Neural progenitor cell (in vitro differentiated cells): ENCODE measurements at places on chromosomes 2 and 18.

DNA sequence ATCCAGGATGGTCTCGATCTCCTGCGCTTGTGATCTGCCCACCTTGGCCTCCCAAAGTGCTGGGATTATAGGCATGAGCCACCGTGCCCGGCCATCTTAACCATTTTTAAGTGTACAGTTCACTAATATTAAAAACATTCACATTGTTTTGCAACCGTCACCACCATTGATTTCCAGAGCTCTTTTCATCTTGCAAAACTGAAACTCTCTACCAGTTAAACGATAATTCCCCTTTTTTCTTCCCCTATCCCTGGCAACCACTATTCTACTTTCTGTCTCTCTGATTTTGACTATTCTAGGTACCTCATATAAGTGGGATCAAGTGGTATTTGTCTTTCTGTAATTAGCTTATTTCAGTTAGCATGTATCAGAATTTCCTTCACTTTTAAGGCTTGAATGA, 16.8 kb upstream of the NEUROD1 start:
- no peak for DNase-seq

GRCh38 chr18:356778-357177, 88.9 kb upstream of the THOC1 start:
- no peak for DNase-seq

DNA sequence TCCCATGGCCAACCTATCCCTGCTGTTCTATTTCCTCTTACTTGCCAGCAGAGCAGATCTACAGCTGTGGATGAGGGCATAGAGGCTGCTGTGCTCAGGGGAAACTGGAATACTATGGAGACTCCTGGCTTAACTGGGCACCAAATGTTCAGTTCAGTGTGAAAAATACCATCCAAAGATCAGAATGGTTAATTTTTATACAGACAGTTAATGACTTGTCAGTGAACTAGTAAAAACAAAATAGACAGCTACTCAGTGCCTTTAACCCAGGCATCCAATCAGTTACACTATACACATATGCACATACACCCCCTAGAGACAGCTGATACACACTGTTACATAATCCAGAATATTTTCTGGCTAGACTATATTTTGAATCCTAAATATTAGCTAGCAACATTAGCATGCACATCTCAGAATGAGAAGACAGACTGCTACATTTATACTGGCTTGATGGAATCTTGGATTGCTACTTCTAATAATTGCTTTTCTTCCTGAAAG, 59.1 kb upstream of the WIPF1 start:
- DNase-seq = no peak

DNA sequence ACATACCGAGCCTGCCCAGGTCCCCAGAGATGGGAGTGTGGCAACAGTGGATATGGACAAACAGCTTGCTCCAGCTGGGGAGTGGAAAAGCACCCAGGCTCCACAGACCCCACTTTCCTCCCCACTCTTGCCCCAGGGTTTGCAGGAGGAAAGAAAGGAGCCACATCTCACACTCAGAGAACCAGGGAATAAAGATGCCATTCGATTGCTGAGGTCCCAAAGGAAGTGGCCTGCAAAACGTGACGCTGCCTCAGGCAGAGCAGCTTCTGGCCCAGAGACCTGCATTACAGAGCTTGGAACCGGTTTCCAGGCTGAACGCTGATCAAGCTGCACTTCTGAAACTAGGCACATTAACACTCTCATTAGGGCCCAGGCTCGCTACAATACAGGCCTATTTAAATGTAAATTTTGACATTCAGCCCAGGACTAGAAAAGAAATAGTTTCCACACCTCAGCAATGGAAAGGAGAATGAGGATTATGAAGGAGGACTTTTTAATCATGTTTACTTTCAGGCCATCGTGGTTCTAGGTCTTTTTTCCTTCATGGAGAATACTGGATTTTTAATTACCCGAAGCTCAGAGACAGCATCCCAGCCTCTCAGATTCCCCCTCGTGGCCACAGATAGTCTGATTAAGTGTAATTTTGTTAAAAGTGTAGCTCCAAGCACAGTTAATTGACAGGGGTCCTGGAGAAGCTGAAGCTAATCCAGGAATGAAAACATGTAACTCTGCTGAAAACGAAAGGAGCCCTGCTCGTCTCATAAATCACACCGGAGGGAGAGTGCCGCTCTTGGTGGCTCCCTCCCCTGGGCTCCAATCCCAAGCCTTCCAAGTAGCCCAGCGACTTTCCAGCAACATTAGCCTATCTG, 221.3 kb upstream of the RAB6C start:
- DNase-seq = no peak

DNA sequence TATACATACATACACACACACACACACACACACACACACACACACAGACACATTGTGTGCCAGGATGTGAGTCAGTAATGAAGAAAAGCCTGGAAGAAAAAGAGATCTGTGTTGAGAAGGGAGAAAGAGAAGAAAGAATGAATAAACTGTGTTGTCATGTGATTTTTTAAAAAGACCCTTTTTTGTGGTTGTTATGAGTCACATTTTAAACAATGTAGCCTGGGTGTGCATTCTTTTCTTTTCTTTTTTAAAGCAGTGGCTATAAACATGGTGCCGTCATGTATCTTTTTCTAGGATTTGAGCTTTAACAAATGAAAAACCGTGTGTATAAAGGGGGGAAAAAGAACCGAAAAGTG, 87.2 kb downstream of the NRP2 start:
- no peak for DNase-seq

GRCh38 chr2:136874258-136874657, 108.9 kb downstream of the THSD7B start:
- peak; percentile 58 for DNase-seq
